Mesothelial cell of epicardium (in vitro differentiated cells): ENCODE measurements at places on chromosomes 11 and 22. TPM values are rescaled to one million over a fixed set of nuclear protein-coding genes. Genes with fewer than 3 reads are reported as not detected.

DNA sequence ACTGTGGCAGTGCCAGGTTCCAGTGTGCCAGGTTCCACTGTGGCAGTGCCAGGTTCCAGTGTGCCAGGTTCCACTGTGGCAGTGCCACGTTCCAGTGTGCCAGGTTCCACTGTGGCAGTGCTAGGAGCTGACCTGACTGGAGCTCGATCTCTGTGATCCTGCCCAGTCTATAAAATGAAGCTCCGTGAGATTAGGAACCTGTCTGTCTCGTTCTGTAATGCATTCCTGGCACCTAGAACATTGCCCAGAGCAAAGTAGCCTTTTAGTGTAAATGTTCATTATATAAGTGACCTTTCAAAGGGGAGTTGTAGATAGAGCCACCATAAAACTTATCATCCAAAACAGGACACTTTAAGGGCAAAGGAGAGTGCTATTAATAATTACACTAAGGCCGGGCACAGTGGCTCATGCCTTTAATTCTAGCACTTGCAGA lies 36.0 kb downstream of the ART5 start:
- H3K4me1 ChIP-seq, result peaks cover 12% of the 10 kb centered on the region
- peaks cover under 1% of the 10 kb centered on the region for H3K27me3 ChIP-seq
- no peak overlapping the region for H3K27ac ChIP-seq
- no peak overlapping the region for H3K4me3 ChIP-seq
- no peaks in the 10 kb centered on the region for H3K36me3 ChIP-seq

- no peak for DNase-seq
- H3K4me1 ChIP-seq, result no peaks in the 10 kb centered on the region
- no peaks in the 10 kb centered on the region for H3K36me3 ChIP-seq
- H3K27ac ChIP-seq, result no peak overlapping the region
- H3K27me3 ChIP-seq, result peaks cover 59% of the 10 kb centered on the region
Observed at GRCh38 chr11:43602670-43603069, 77.9 kb upstream of the HSD17B12 start.

Gene NRXN2
- total RNA-seq, result 9.8 to 14.0 TPM (median 12.0 TPM) in 3 replicates

Gene MYRF
- 401 to 436 TPM (median 428 TPM) in 3 replicates for total RNA-seq

- no peak for DNase-seq
- H3K27ac ChIP-seq, result no peak overlapping the region
- H3K36me3 ChIP-seq, result no peaks in the 10 kb centered on the region
- peaks cover 34% of the 10 kb centered on the region for H3K27me3 ChIP-seq
- no peaks in the 10 kb centered on the region for H3K4me1 ChIP-seq
- H3K4me3 ChIP-seq, result no peak overlapping the region
Observed at GRCh38 chr11:1121331-1121812, 36.4 kb upstream of the MUC5AC start.
